NCI-H2029 (cell line): ENCODE measurements at places on chromosomes 11 and 22.
A peak's percentile ranks its signal among the peaks of the same experiment; 100 is the strongest.

DNA sequence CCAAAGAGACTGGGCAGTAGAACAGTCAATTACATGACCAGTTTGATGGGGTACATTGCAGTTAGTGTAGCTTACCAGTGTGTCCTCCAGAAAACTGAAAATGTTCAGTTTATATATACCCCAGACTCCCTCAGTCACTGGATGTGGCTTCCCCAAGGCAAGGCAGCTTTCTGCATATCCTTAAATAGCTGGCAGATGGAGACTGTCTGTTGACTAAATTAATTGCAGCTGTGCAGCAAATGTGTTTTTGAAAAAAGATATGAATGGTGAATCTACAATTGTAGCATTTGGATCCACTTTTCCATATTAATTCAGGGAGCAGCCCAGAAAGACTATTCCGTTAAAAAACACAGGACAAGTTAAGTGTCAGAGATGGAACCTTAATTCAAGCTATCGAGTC is 565.1 kb upstream of the CCDC179 start:
- no peak for DNase-seq

DNA sequence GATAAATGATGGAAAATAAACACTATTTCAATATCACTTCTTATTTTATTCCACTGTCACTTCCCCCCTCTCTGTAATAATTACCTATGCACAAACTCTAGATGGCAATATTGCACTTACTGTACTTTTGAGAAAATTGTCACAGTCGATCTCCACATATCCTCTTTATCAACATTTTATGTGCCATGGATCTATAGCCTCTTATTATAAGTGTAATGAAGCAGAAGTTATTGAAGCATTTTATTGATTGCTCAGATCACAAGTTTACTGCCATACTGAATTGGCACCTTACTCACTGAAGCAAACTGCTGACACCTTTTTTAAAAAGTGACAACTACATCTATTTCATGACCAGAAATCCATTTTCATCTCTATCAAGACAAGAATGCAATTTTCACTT is 133.4 kb downstream of the DCDC1 start:
- no peak for DNase-seq

GRCh38 chr11:101254037-101254436 is 124.4 kb upstream of the PGR start:
- DNase-seq: no peak

GRCh38 chr11:110089617-110090282 is 3.4 kb upstream of the ZC3H12C start:
- no peak for DNase-seq

DNA sequence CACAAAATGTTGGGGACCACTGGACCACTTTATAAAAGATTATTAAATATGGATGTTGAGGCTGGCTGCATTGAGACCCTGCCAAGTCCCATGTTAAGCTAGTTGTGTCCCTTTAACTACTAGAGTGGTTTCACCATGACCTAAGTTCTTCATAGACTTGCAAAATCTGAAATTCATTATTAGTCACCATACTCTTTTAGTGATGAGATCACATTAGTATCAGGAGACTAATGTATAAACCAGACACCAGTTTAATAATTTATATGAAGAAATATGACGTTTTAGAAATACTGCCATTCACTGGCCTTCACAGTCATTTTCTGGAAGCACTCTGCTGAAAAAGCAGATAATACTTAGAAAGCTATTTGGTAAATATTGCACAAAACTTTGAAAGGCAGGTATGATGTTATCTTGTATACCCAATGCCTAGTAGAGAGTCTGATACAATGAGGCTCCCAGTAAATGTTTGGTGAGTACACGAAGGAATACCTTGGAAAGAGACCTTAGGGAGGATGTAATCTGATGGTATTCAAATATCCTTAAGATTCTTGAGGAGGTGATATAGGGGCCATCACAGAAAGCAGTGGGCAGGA is 728.2 kb upstream of the ANO5 start:
- no peak for DNase-seq

DNA sequence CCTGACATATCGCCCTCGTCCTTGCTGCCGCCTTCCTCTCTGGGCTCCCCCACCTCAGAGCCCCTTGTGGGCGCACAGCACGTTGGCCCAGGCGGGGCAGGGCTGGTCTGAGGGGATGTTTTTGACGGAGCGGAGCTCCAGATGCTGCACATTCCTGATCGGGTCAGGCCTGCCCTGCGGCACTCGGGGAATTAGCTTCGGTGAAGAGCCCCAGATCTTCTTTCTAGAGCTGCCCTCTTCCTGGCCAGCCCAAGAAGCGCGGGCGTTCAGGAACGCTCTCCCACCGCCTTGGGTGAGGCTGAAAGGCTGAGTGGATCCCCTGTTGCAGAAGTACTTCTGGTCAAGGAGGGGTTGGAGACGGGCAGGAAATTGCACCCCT is 12.1 kb downstream of the YPEL4 start:
- no peak for DNase-seq

GRCh38 chr11:86719781-86720463 is 47.5 kb upstream of the ME3 start:
- no peak for DNase-seq

- no peak for DNase-seq
Observed at GRCh38 chr11:108218455-108218854, 4.0 kb downstream of the NPAT start.

DNA sequence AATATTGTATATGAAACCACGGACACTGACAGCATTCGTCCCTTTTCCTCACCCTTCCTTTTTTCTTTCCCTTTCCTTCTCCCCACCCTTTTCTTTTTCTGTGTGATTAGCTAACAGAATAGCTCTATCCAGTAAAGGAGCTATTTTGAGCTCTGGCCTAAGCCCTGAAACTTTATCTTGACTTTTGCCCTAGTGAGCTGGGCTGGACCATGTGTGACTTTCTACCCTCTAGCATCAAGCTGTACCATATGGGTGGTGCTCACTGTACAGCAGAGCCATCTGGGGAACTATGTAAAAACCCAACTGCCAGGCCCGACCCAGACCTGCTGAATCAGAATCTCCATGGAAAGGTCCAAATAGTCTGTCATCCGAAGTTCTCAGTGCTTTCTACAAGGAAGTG is 21.9 kb upstream of the PANX1 start:
- DNase-seq: no peak

- no peak for DNase-seq
Observed at GRCh38 chr11:36212564-36213392, 76.4 kb downstream of the COMMD9 start.

GRCh38 chr22:39147335-39148025 is 5.0 kb downstream of the CBX7 start:
- DNase-seq: no peak

GRCh38 chr11:129234978-129235377 is 42.9 kb upstream of the ARHGAP32 start:
- DNase-seq: no peak

DNA sequence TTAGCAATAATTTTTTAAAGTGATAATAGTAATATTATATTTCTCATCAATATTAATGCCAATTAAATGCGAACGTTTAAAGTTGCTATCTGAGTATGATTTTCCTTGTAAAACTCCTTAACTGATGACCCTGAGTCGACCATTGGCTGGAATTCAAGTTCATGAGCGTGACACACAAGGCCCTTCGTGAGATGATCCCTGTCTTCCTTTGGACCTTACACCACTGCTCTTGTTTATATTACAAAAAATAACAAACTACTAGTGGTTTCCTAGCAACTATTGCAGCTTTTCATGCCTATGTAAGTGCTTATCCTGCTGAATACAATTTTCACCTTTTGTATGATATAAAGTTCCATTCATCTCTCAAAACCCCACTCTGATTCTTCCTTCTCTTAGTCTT is 752.9 kb downstream of the CNTN5 start:
- no peak for DNase-seq

GRCh38 chr11:125967515-125967914 is 21.7 kb downstream of the VSIG10L2 start:
- DNase-seq: no peak

GRCh38 chr11:75303544-75304224 is 47.8 kb downstream of the ARRB1 start:
- no peak for DNase-seq

GRCh38 chr11:108751444-108751843 is 86.6 kb downstream of the DDX10 start:
- DNase-seq: no peak

GRCh38 chr11:27218421-27219038 is 144.5 kb downstream of the CCDC34 start:
- no peak for DNase-seq

DNA sequence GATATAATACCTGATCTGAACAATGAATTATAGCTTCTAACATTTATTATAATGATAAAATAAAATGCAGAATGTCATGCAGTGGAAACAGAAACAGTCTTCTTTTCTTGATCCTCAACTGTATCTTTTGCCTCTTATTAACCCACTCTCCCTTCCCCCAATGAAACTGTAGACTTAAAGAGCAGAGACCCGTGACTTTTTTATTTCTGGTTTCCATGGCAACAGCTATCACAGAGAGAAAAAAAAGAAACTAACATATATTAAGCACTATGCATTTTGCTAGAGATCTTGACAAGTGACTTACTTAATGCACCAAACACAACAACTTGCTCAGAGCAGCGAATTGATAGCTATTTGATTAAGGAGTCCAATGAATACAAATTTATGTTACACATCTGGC is 69.3 kb downstream of the RAB38 start:
- DNase-seq: no peak

DNA sequence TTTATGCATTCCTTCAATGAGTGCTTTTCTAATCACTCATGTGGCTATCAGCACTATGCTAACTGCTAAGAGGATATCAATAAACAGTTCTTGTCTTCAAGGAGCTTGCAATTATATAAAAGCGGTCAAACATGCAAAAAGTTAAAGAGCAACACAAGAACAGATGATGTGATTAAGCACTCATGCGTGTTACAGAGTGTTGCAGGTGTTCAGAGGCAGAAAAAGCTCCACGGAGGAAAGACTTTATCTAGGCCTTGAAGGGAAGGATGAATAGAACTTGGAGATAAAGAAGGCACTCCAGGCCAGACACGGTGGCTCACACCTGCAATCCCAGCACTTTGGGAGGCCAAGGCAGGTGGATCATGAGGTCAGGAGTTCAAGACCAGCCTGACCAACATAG is 13.6 kb downstream of the CD3E start:
- DNase-seq: no peak

- peak; percentile 42 for DNase-seq
Observed at GRCh38 chr22:25007444-25008106, 55.1 kb downstream of the KIAA1671 start.

- no peak for DNase-seq
Observed at GRCh38 chr11:111120161-111120560, 125.4 kb upstream of the POU2AF2 start.

- DNase-seq: no peak
Observed at GRCh38 chr11:131423688-131424087, 53.3 kb downstream of the NTM start.

DNA sequence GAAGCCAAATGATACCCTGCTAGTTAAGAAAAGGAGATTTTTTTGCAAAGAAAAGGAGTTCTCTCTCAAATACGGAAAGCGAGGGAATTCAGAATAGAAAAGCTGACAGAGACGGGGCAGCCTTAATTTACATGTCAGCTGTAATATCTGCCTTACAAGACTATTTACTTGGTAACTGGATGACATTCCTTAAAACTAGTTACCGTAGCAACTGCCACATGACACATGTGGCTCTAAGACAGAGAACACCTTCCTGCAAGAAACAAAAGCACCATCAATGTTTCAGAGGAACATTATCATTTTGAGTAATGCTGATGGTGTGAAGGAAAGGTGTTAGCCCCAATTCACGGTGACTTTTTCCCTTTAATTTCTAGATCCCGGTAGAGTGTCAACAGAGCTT is 222.1 kb downstream of the LRRC4C start:
- DNase-seq: no peak

DNA sequence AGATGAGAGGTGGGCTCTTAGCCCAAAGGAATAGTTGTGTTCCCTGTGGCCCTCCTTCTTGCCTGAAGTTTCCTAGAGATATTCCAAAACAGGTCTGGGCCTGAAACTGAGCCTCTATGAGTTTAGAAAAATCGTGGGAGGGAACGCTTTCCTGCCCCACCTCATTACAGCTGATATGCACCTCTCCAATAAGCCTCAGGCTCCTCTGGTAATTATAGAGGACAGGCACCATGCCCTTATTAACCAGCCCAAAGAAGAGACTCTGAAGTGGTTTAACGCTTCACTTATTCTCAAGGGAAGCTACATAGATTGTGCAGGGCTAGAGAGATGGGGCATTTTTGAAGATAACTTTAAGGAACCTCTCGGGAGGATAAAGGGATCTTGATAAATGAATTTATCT is 3.4 kb upstream of the MPZL2 start:
- no peak for DNase-seq

GRCh38 chr11:116505298-116506262 is 267.2 kb downstream of the BUD13 start:
- DNase-seq: no peak

- peak; percentile 77 for DNase-seq
Observed at GRCh38 chr11:105935791-105936190, 86.2 kb downstream of the MSANTD4 start.

GRCh38 chr11:112504056-112504455 is 243.4 kb upstream of the PLET1 start:
- no peak for DNase-seq

- no peak for DNase-seq
Observed at GRCh38 chr22:39908737-39909136, 7.9 kb downstream of the GRAP2 start.

DNA sequence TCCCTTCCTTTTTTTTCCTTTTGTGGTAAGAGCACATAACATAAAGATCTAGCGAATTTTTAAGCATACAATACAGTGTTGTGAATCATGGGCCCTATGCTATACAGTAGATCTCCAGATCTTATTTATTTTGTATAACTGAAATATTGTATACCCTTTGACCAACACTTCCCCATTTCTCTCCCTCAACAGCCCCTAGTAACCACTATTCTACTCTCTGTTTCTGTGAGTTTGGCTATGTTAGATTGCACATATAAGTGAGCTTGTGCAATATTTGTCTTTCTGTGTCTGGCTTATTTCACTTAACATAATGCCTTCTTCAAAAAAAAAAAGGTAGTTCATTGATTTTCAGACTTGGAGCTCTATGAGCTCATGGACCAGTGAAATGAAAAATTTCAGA is 180.5 kb downstream of the C11orf91 start:
- no peak for DNase-seq

DNA sequence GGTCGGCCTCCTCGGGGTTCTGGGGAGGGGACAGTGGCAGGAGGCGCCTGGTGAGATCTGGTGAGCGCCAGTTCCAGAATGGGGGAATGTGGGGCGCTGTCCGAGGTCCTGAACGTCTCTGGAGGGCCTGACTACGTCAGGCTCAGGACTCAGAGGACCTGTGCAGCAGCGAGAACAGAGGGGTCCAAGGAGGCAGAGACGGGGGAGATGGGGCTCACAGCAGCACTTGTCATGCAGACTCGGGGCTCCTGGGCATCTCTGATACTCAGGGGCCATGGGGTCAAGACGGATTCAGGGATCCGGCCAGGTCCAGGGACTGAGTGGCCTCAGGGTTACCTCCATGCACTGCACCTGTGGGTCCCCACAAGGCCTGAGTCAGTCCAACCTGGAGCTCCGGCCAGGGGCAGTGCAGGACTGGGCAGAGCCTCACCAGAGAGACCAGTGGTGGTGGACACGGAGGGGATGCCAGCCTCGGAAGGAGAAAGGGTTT is 92.2 kb downstream of the BRD1 start:
- DNase-seq: no peak
